HCT116 (cell line): ENCODE measurements at places on chromosomes 2 and 18.

DNA sequence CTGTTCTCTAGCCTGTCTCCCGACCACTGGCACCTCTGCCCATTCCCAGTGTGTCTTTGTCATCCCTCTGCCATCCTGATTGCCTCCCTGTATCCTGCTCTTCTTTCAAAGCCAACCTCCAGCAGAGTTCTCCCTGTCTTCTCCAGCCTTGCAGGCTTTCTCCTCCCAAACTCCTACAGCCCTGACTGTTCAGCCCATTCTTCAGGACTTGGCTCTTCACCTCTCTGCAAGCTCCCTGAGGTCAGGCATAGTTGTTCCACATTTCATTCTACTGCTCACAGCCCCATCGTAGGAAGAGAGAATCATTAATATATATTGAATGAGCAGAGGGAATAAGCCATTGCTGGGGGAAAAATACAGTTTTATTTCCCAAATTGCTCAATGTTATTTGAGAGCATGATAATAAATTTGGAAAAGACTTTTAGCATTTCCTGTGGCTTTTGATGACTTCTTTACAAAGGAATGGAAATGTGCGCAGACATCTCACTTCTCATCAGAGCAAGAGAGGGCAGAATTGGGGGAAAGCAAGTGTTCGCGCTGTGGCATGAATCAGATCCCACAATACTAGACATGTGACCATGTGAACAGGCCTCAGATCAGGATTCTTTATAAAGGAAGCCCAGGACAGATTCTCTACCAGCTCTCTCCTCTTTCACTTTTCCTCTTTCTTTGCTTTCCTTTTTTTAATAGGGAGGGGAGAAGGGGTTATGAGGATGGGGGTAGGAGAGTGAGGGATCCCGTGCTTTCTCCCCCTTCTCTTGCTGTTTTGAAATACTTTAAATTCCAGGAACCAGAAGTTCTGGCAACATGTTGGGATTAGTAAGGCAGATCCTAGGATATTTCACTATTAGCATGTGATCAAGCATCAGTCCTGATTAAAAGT is 37.4 kb downstream of the EPAS1 start:
- no peak for DNase-seq
- no peak overlapping the region for H3K27ac ChIP-seq
- H3K27me3 ChIP-seq: no peaks in the 10 kb centered on the region
- no peaks in the 10 kb centered on the region for H3K4me1 ChIP-seq
- no peaks in the 10 kb centered on the region for H3K36me3 ChIP-seq

DNA sequence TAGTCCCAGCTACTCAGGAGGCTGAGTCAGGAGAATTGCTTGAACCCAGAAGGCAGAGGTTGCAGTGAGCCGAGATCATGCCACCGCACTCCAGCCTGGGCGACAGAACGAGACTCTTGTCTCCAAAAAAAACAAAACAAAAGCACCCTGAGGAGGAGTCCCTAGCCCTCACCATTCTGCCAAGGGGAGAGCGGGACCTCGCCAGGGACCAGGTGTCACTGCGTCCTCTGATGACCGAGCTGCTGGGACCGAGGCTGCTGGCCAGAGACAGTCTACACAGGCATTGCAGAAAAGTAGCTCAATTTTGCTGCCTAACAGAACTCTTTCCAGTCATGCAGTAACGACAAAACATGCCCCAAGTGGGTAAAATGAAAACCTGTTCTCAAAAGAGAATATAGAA is 18.4 kb downstream of the NCK2 start:
- no peak for DNase-seq
- no peak overlapping the region for H3K4me3 ChIP-seq
- no peak overlapping the region for H3K27ac ChIP-seq
- no peaks in the 10 kb centered on the region for H3K4me1 ChIP-seq
- no peaks in the 10 kb centered on the region for H3K36me3 ChIP-seq

DNA sequence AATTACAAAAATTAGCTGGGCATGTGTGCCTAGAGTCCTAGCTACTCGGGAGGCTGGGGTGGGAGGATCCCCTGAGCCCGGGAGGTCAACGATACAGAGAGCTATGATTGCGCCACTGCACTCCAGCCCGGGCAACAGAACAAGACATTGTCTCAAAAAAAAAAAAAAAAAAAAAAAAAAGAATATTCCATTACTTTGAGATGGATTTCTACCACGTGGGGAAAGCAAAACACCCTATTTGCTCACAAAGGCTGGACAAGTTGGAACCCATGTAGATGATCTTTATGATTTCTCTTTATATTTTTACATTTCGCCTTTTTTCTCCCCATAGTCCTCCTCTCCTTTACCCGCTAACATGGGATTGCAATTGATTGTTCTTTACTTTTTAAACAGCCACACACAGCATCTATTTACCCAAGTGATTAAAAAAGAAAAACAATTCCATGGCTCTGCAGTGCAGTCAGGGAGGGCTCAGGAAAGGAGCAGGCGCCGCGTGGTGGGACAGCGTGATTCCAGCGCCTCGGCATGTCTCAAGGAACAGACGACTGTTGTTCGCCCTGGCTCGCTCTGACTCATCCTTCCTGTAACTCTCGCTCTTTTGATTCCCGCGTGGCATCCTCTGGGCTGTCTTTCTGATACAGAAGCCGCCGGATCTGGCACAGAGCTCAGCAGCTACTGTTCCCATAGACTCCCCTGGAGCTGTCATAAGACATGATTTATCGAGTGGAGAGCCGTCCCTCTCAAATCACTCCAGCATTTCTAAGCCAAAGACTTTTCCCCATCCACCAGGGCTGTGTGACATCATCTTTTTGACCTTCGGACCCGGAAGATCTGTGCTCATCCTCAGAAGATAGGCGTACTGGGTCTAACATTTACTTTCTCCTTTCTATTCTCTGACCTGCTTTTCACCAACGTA is 230.4 kb upstream of the AGAP1 start:
- H3K27ac ChIP-seq: peak overlapping the region; percentile 20; the same call in 1 of the 2 replicates
- H3K4me3 ChIP-seq: peak overlapping the region; percentile 55
- peak; percentile 81 for DNase-seq
- peaks cover 18% of the 10 kb centered on the region; the same call in 1 of the 2 replicates for H3K4me1 ChIP-seq
- no peaks in the 10 kb centered on the region for H3K27me3 ChIP-seq

GRCh38 chr2:25749676-25750075 is 76.3 kb upstream of the DTNB start:
- no peak overlapping the region for H3K4me3 ChIP-seq
- H3K4me1 ChIP-seq: no peaks in the 10 kb centered on the region
- no peaks in the 10 kb centered on the region for H3K27me3 ChIP-seq
- no peak for DNase-seq
- H3K27ac ChIP-seq: no peak overlapping the region

GRCh38 chr2:29012211-29012681 is 31.1 kb downstream of the TOGARAM2 start:
- H3K36me3 ChIP-seq: no peaks in the 10 kb centered on the region
- no peak for DNase-seq
- H3K4me3 ChIP-seq: no peak overlapping the region
- no peaks in the 10 kb centered on the region for H3K4me1 ChIP-seq
- no peak overlapping the region for H3K27ac ChIP-seq

DNA sequence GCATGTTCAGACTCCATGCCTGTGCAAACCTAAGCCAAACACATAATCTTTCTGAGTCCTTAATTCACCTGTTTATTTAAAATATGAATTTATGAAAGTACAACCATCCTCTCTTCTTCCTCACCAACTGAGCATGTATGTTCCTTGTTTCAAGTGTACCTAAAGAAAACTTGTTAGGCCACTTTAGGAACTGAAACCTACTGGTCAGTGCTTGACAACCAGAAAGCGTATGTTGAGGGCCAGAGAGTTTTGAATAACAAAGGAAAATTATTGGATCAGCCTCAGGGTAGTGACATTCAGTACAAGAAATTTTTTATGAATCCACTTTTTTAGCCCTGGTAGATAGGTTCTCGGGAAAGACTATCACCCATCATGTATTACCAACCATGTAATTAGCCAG is 847.6 kb upstream of the CELF4 start:
- H3K4me3 ChIP-seq: no peak overlapping the region
- DNase-seq: no peak
- no peaks in the 10 kb centered on the region for H3K36me3 ChIP-seq
- H3K27ac ChIP-seq: no peak overlapping the region

- H3K27me3 ChIP-seq: no peaks in the 10 kb centered on the region
- H3K4me1 ChIP-seq: peaks cover 53% of the 10 kb centered on the region
- H3K4me3 ChIP-seq: peak overlapping the region; percentile 47
- peak overlapping the region; percentile 81 for H3K27ac ChIP-seq
- H3K36me3 ChIP-seq: no peaks in the 10 kb centered on the region
Measured at GRCh38 chr2:70525032-70525431, 28.6 kb downstream of the TGFA start.

- H3K4me3 ChIP-seq: no peak overlapping the region
- H3K4me1 ChIP-seq: no peaks in the 10 kb centered on the region
- no peak overlapping the region for H3K27ac ChIP-seq
- H3K27me3 ChIP-seq: no peaks in the 10 kb centered on the region
Measured at GRCh38 chr2:102250278-102250821, 61.0 kb upstream of the IL1RL1 start.

- H3K27ac ChIP-seq: no peak overlapping the region
- no peak overlapping the region for H3K4me3 ChIP-seq
- H3K36me3 ChIP-seq: no peaks in the 10 kb centered on the region
- DNase-seq: no peak
- no peaks in the 10 kb centered on the region for H3K4me1 ChIP-seq
Measured at GRCh38 chr18:61388010-61388409, 54.8 kb downstream of the CDH20 start.

- no peak overlapping the region for H3K4me3 ChIP-seq
- no peak overlapping the region for H3K27ac ChIP-seq
- no peaks in the 10 kb centered on the region for H3K36me3 ChIP-seq
- no peaks in the 10 kb centered on the region for H3K4me1 ChIP-seq
Measured at GRCh38 chr2:4873876-4874593, 818.1 kb upstream of the SOX11 start.

GRCh38 chr18:66440433-66440832 is 163.5 kb downstream of the CDH19 start:
- H3K27ac ChIP-seq: no peak overlapping the region
- no peaks in the 10 kb centered on the region for H3K27me3 ChIP-seq
- no peaks in the 10 kb centered on the region for H3K4me1 ChIP-seq
